ENCODE measurements at places on chromosomes 3 and 15. TPM values are rescaled to one million over a fixed set of nuclear protein-coding genes. Genes with fewer than 3 reads are reported as not detected.

PPP1R14D gene
- not detected for total RNA-seq

MINAR1 gene
- 1.6 TPM for total RNA-seq

PRKCI gene
- 84.2 TPM for total RNA-seq

CPNE4 gene
- total RNA-seq = not detected

DUSP7 gene
- total RNA-seq = 9.3 TPM

TLR9 gene
- not detected for total RNA-seq

QTRT2 gene
- 15.6 TPM for total RNA-seq

GABRB3 gene
- 0.54 TPM for total RNA-seq

GOLGA6L4 gene
- total RNA-seq = 0.83 TPM

SLC9C1 gene
- total RNA-seq = not detected

RARRES1 gene
- 1.9 TPM for total RNA-seq

ADPRH gene
- under 0.01 TPM for total RNA-seq

CLDN11 gene
- total RNA-seq = 245 TPM

GRCh38 chr3:111667621-111668239 is 72.6 kb upstream of the ZBED2 start:
- peak; percentile 69 for DNase-seq

DNA sequence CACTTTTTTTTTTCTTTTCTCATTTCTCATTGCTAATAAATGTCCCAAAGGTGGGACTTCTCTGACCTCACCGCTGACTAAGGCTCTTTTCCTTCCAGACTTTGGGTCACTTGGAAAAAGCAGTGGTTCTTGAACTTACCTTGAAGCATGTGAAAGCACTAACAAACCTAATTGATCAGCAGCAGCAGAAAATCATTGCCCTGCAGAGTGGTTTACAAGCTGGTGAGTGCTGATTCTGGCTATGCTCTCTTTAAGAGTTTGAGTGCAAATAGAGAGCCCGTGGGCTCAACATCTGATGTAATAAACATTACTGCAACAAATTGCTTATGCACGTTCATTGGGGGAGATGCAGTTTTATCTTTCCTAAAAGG is 2.0 kb downstream of the BHLHE40 start:
- peak; percentile 34 for DNase-seq

- no peak for DNase-seq
Observed at GRCh38 chr3:135490219-135490915, 475.2 kb upstream of the PPP2R3A start.

DNA sequence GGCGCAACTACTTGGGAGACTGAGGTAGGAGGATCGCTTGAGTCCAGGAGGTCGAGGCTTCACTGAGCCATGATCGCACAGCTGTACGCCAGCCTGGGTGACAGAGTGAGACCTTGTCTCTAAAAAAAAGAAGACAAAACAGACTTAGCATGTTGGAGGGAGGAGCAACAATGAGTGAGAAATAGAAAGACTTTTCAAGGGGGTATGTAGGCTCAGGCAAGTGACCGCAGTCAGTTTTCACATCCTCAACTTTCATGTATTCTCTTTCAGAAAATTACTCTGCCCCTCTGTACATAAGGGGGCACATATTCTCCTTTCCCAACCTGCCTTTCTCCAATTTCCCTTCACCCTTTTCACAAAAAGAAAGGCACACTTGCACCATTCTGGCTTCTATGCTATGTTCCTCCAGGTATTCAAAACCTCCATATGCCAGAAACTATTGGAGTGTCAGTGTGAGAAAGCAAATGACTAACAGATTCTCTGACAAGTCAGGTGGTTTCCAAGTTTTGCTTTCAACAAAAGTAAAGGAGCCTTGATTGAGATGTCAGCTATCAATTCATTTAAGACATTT is 7.6 kb downstream of the NSUN3 start:
- no peak for DNase-seq

DNA sequence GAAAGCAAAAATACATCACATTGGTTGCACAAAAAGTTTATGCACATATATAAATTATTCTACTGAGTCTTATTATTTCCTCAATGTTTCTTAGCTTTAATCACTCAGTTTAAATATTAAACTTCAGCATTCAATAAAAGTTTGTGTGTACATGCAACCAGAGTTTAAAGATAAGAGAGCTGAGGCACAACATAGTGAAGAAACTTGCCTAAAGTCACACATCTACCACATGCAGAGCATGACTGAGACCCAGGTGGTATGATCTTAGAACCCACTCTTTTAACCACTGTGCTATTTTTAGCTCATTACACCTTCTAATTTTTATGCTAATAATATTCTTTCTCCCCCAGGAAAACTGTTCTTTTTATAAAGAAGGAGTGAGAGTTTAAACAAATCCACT is 96.1 kb upstream of the GOLIM4 start:
- DNase-seq = no peak

DNA sequence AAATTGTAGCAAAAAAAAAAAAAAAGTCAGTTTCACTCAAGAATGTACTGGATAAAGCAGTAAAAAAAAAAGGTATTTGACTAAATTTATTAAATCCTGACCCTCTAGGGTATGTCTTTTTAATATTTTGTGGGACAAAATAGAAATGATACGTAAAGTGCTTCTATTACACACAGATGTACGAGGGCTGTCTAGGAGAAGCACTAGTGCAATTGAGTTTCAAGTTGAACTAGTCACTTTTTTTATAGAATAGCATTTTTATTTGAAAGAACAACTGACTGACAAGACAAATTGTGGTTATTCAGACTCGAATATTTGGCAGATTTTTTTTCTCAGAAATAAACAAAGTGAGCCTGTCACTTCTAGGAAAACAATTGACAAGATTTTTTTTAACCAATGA is 49.0 kb downstream of the CCDC54 start:
- DNase-seq = no peak

- no peak for DNase-seq
Observed at GRCh38 chr15:41773332-41773728, 954 bp upstream of the MAPKBP1 start.

DNA sequence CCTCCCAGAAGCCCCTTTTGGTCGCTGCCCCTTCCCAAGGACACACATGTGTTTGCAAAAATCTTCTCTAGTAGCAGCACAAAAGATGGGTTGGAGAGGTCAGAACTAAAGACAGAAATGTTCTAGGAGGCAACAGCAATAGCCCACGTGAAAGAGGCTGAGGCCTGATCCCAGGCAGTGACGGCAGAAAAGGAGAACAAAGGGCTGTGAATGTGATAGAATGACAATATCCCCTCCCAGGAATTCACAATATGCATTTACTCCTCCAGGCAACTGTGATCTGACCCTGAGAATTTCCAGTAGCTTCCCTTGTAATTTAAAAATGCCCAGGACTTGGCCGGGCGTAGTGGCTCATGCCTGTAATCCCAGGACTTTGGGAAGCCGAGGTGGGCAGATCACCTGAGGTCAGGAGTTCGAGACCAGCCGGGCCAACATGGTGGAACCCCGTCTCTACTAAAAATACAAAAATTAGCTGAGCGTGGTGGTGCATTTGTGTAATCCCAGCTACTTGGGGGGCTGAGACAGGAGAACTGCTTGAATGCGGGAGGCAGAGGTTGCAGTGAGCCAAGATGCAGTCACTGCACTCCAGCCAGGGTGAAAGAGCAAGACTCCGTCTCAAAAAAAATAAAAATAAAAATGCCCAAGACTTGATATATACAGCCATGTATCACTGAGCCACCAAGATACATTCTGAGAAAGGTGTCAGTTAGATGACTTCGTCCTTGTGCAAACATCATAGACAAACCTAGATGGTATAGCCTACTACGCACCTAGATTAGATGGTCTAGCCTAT is 43.6 kb upstream of the PIAS1 start:
- no peak for DNase-seq

DNA sequence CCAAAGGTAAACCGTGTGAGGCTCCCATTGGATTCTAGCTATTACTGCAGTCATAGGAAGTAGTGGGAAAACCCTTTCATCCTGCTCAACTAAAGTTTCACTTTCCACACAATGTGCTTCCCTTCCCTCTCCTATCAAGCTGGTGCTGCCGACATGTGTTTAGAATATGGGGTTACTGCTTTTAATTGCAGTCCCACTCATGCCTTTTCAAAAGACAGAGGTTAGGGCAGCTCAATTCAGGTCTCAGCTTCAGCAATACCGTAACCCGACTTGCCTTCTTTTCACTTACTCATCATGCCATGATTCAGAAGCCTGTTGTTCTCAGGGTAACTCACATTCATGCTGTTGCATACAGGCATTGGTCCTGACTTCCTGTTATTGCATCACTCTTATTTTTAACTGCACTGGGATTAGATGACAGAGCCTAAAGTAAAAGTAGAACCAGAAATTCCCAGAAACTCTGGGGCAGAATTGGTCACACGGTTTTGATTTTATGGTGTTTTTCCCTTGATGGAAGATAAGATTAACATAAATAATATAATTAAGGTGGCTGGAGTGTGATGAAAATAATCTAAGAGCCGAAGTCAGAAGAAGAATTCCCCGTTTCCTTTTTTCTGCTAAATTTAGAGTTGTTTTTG is 45.7 kb downstream of the C2CD4B start:
- DNase-seq = peak; percentile 97

DNA sequence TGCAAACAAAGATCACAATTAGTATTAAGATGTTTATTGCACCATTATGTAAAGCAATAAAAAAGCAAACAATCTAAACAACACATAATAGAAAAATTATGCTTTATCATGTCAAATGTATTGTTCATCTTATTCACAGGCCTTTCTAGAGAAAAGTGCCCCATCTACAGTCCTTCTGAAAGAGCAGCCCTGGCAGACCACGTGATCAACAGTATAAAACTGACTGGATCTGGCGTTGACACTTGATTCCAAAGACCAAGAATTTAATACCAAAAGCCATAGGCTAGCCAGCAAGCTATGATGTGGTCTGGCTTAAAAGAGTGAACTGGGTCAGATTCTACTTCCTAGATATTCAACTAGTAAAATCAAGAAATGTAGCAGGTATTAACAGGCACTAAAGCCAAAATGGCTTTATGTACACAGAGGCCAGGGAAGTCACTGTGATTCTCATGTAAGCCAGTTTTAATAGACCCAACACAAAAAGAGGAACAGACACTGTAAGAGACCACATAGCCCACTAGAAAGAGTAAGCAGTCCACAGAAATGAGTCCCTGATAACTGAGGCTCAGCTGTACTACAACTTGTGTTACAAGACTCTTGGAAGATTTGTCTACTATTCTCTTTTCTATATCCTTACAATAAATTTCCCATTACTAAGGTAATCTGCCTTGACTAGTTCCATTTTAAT is 32.5 kb downstream of the DMXL2 start:
- DNase-seq = no peak

- DNase-seq = peak; percentile 61
Observed at GRCh38 chr15:50884540-50884939, 23.9 kb upstream of the AP4E1 start.

- no peak for DNase-seq
Observed at GRCh38 chr3:100833483-100833882, 124.2 kb downstream of the TFG start.

DNA sequence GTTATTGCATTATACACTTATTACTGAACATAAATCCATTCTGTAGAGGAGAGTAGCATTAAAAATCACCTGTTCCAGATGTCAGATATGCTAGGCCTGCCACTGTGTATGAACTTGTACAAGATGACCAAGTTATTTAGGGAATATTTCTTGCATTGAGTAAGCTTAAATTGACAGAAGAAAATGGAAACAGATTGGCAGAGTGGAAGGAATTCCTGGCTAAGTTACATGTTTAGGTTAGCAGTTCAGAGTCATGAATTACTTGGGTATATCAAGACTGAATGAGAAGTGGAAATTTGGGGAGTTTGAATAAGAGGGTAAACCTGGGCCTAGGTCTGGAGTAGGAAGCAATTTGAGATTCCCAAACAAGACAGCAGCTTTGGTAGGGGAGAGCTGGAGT is 44.6 kb downstream of the ARHGAP31 start:
- peak; percentile 54 for DNase-seq

- no peak for DNase-seq
Observed at GRCh38 chr3:105343991-105344390, 22.7 kb upstream of the ALCAM start.

- no peak for DNase-seq
Observed at GRCh38 chr3:109702976-109703375, 365.6 kb upstream of the DPPA4 start.

GRCh38 chr3:37227870-37228549 is 53.6 kb upstream of the LRRFIP2 start:
- no peak for DNase-seq

GRCh38 chr15:88981244-88982215 is 68.4 kb upstream of the MFGE8 start:
- no peak for DNase-seq

DNA sequence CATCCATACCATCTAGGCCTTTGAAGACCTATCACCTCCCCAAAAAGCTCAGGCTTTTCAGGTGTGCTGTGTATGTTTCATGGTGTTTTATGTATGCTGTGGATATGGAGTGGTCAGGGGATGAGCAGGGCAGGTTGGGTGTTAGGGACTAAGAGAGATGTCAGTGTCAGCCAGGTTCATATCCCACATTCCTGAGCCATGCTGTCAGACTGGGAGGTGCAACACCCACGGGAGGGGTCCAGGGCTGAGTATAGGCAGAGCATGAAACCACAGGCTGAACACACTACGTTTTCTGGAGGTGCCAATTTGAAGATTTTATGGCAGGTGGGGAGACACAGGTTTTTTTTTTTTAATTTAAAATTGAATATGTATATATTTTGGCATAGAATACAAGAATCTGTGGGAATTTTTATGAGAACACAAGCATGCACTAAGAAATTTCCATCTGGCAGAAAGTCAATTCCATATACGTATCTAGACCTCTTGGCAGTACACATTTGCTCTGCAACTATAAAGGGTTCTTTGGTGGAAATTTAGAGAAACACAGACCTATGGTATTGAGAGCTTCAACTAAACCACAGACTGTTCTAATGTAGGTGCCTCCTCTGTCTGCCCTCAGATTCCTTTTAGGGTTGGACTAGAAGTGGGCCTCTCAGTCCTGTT is 101.9 kb upstream of the RNU6-1 start:
- peak; percentile 12 for DNase-seq
